Thoracic aorta (tissue), 2 donors: ENCODE measurements at places on chromosomes 4 and X.
A peak's percentile ranks its signal among the peaks of the same experiment; 100 is the strongest.

GRCh38 chr4:170374770-170375169 lies 285.0 kb upstream of the AADAT start:
- no peak for DNase-seq

- no peak for DNase-seq
These were observed 116.4 kb downstream of the PPA2 start for GRCh38 chr4:105357258-105357980.

DNA sequence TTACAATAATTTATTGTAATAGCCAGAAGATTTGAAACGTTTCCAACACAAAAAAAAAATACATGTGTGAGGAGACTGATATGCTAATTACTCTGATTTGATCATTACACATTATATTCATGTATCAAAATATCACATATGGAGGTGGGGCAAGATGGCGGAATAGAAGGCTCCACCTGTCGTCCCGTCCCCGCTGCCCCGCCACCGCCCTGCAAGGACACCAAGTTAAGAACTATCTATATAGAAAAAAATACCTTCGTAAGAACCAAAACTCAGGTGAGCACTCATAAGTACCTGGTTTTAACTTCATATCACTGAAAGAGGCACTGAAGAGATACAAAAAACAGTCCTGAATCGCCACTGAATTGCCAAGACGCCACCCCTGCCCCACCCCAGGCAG lies 60.9 kb upstream of the SCRG1 start:
- DNase-seq = no peak

DNA sequence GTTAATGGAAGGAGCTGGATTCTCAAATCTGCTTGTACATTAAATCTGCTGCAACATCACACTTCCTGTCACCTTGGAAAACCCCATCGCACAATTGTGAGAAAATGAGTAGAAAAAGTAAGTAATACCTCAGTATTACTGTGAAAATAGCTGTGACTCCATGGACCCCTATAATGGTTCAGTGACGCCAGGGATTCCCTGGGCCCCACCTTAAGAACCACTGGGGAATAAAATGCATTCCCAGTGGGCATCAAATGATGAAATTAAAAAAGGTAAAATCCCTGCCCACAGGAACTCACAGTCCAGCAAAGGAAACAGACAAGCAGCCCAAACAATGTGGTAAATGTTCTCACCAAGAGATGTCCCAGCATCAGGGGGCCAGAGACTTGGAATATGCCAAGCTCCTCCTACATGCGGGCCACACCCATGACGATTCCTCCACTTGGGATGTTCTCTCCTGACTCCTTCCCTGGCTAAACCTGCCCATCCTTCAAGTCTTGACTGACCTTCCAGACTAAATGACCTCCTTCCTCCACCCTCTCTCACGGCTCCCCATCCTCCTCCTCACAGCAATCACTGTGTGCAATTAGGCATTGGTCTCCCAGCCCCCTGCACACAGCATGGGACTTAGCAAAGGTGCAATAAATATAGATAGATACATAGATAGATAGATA lies 2.6 kb downstream of the EVC2 start:
- no peak for DNase-seq

- no peak for DNase-seq
These were observed 575 bp downstream of the RCHY1 start for GRCh38 chr4:75513526-75514130.

GRCh38 chr4:168507178-168507815 lies 10.4 kb downstream of the PALLD start:
- no peak for DNase-seq

DNA sequence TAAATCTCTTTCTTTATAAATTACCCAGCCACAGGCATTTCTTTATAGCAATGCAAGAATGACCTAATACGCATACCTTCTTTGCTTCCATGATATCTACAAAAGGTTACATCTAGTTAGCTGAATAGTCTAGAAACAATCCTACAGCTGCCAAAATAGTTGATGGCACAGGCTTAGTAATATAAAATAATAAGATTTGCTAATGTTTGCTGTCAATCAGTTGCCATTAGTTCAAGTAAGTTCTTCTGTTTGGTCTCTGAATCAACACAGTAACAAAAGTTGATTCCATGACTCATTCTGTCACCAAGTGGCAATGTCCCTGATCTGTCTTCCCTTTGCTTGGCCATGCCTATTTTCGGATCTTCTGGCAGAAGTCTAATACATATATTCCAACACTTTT lies 470.2 kb downstream of the SPRY1 start:
- DNase-seq = no peak

DNA sequence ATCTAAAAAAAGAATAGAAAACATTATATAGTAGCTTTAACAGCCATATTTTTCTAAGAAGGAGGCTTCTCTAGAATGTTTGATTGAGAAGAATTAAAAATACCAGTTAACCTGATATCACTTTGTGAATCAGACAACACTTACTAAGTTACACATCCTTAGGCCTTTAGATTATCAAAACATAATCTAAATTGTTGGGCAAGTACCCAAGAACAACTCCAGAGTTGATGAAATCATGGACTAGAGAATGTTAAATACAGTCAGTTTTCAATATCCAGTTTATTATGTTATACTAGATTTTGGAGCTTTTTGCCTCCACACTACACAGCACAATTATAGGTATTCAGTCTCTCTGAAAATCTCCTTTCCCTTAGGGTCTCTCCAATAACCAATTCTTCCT lies 39.6 kb downstream of the ARL13A start:
- DNase-seq = no peak

- DNase-seq = no peak
These were observed 157.9 kb downstream of the GBA3 start for GRCh38 chr4:22850630-22851029.

- no peak for DNase-seq
These were observed 91.2 kb downstream of the LPAR4 start for GRCh38 chrX:78838709-78839108.

DNA sequence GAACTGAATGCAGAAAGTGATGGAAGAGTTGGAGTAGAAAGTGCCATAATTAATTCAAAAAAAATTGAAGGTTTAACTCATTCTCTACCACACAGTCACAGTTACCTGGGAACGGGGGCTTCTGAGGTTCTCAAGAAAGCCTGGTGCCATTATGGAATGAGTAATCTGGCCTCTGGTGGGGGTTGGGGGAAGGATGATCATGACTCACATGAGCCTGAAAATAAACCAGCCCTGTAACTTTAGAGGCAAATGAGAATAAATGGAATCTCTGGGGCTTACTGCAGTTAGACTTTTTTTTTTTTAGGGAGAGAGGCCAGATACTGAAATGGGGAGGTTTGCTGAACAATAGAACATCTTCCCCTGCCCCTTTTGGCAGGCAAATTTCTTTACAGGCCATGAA lies 55.3 kb downstream of the SOD3 start:
- no peak for DNase-seq

DNA sequence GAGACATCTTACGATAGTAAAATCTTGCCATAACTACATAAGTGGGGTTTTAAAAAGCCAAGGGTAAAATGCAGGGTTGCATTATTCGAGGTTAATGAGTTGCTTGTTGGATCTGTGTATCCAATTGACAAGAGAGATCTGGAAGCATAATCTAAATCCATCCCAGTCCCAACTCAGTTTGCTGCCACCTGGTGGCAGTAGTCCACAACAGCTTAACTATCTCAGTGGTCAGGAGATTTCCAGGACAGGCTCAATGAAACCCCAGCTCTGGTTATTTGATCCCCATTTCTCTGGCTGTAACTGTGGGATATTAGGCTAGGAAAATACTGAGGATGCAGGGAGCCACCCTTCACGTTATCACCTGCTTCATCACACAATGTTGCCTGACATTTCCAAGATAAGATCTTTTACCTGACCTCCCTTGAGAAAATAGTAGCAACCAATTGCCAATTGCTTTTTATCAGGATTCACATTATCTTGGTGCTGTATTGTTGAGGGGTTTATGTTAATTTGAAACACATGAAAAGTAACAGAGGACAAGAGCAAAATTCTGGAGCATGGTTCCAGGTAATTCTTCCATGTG lies 88.2 kb upstream of the TNIP3 start:
- DNase-seq = no peak

GRCh38 chr4:138609943-138610350 lies 367.8 kb upstream of the SLC7A11 start:
- peak; percentile 5 for DNase-seq

DNA sequence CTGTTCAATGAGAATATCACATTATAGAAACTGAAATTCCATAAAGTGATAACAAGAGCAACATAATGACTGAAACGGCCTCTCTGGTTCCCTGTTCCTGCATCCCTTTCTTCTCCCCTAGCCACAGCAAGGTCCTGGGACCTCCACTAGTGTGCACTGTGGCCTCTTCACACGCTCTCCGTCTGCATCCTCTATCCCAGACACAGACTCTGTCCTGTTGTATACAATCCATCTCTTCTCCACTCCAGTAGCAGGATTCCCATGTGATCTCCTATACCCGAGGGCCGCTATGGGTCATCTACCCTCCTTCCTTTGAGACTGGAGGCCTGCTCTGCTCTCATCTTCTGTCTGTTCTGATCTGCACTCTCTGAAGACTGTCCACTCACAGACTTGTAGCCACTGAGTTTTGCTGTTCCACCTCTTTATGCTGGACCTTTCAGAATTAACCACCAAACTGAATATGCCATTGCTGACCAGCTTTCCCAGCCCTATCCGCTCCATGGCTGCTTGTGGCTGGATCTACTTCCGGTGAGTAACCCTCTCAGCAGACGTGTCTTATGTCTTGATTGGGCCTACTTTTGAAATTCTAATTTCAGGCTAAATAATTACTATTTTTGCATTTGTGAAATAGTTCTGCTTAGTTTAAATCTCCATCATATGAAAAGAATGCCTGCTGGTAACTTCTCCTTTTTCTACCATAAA lies 105.1 kb upstream of the NAP1L5 start:
- DNase-seq = no peak

- no peak for DNase-seq
These were observed 855 bp downstream of the KLF3 start for GRCh38 chr4:38664706-38665401.

- DNase-seq = no peak
These were observed 14.8 kb upstream of the SPARCL1 start for GRCh38 chr4:87543835-87544461.

- no peak for DNase-seq
These were observed 118.2 kb downstream of the NAF1 start for GRCh38 chr4:163048447-163048846.

DNA sequence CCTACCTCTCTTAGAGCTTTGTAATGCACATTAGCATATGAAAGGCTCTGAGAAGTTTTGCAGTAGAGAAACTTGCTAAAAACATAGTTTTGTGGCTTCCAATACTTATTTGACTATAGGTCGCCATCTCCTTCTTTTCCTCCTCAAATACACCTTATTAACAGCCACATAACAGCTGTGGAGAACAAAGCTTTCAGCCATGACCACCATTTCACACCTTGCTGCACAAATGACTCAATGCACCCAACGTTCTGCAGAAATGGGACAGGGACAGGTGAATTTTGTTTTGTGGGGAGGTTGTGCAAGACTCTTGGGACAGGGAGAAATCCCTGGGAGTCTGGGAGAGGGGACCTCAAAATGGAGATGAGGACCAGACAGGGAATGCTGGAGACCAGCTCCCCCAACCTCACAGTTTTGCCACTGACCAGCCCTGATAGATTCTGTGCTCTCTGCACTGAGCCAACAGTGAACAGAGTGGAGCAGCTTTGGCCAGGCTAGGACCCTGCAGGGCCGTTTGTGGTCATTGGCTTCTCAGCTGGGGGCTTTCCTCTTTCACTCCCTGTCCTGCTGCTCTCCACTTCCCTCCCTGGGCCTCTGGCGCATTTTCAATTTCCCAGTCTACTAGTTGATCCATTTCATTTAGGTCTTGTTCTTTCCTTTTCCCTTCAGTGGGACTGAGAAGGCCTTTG lies 16.6 kb downstream of the FRMPD3 start:
- no peak for DNase-seq

GRCh38 chr4:140870427-140870826 lies 114.2 kb upstream of the TBC1D9 start:
- no peak for DNase-seq

DNA sequence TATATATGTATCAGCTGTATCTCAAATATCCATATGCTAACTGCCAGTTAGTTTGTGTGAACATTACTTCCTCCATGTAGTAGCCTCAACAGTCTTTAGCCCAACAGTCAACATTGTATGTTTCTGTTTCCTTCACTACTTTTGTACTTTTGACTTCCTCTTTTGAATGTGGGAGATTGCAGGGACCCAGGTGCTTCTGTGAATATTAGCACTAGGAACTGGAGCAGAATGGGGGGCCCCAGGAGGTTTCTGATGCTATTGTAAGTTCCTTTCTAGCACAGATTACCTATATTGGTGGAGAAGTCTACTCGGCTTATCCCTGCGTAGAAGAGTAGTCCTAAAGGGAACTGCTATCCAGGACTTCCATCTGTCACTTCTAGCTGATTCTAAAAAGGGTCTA lies 2.3 kb downstream of the PLAC8 start:
- no peak for DNase-seq

- DNase-seq = no peak
These were observed 24.4 kb downstream of the GAB1 start for GRCh38 chr4:143360838-143361625.

- DNase-seq = no peak
These were observed 70.3 kb downstream of the ARL9 start for GRCh38 chr4:56575820-56576429.

GRCh38 chr4:113256946-113257345 lies 207.5 kb downstream of the ANK2 start:
- no peak for DNase-seq

GRCh38 chr4:100539706-100540105 lies 21.9 kb upstream of the EMCN start:
- no peak for DNase-seq

DNA sequence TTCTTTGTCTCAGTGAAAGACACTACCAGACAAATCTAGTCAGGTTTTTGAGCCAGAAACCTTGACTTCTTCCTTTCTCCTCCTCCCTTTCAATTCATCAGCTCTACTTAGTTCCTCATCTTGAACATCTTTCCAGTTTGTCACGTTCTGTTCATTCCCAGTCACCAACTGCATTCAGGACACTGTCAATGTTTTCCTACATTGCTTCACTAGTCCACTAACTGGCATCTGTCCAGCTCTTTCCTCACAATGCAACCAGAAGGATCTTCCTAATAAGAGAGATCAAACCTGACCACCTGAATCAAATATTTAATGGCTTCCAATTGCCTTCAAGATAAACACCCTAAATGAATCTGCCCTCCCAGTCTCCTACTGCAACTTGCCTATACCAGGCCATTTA lies 52.5 kb downstream of the SYNPO2 start:
- no peak for DNase-seq

- DNase-seq = no peak
These were observed 174.7 kb downstream of the DACH2 start for GRCh38 chrX:86322913-86323312.

- no peak for DNase-seq
These were observed 186.7 kb downstream of the UNC5C start for GRCh38 chr4:95362066-95362465.

- no peak for DNase-seq
These were observed 104.2 kb upstream of the SORBS2 start for GRCh38 chr4:185916231-185916630.

GRCh38 chr4:42344309-42344708 lies 53.0 kb upstream of the SHISA3 start:
- no peak for DNase-seq
